Activated gamma-delta T cell treated with Interleukin-2 at 50 U/mL for 16 hours (primary cell): ENCODE measurements at places on chromosomes 6 and 20.

DNA sequence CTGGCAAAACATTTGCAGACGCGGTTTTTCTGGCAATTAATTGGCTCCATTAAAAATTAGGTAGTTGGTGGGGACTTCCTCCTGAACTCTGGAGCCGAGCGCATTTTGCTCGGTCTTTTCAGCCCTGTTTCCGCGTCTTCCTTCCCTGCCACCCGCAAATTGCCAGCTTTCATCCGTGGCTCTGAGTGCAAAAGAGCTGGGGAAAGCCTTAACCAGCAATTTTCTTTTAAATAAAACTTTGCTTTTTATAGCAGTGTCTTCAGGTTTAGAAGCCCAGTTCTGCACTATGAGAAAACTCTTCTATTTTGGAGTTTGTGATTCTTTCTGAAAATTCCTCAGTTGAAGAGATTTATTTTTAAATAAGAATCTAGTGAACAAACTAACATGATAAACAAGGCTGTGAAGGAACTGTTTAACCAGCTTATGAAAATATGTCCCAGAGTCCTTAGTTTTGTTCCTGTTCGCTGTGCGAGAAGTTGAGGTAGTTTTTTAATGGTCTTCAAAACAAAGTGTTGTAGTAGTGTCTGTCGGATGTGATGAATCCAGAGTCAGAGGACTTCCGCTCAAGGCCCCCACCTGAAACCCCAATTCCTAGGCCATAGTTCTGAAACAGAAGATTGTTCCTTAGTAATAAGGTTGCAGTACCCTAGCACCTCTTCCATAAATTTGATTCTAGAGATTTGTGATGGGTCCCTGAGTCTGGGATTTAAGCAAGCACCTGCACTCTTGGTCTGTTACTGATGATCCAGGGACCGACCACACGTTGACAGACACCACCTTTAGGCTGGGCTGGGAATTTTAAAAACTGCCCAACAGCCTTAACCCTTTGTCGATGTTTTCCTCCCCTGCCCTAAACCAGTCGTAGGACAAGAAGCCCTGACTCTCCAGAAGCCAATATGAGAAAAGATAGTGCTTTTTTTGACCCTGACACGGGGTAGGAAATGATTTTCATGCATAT, 950 bp downstream of the KCTD20 start:
- DNase-seq, result no peak

GRCh38 chr6:106823732-106824351, 150.7 kb downstream of the CD24 start:
- no peak for DNase-seq

DNA sequence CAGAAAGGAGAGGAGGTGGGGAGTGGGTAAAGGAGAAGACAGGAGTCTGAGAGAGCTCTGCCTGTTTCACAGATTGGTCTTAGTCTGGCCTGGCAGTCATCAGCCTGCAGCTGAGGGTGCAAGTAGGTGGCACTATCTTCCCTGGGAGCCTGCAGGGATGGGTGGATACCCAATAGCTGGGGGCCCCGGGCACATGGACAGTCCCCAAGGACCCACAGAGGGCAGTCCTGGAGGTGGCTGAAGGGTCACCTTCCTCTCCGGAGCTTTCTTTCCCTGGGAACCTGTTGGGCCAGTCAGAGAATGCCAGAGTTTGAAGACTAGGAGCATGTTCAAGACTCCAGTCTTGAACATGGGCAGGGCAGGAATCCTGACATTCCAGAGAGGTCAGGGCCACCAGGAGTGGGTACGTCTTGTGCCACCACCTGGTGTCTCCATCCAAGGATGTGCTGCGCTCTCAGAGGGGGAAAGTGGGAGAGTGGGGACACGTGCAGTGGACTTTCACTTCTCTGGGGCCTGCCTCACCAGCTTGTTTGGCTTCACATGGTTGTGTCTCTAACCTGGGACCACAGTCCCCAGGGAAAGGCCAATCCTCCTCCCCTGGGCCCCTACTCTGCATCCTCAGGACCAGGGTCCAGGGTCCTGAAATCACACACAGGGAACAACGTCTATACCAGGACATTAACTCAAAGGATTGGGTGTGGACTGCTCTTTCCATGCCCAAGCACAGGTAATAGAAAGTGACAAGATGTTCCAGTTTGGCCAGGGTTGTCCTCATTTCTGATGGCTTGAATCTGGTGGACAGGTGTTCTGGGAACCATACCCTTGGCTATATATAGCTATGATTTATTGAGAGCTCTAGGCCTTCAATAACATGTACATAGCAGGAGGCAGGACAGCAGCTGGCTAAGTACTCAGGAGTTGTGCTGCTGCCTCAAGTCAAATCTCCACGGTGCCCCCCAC, 18.0 kb downstream of the AARS2 start:
- DNase-seq, result no peak

GRCh38 chr20:49935746-49936152, 448 bp upstream of the RNF114 start:
- no peak for DNase-seq

- no peak for DNase-seq
Measured at GRCh38 chr20:25606094-25606695, 17.6 kb downstream of the NANP start.

DNA sequence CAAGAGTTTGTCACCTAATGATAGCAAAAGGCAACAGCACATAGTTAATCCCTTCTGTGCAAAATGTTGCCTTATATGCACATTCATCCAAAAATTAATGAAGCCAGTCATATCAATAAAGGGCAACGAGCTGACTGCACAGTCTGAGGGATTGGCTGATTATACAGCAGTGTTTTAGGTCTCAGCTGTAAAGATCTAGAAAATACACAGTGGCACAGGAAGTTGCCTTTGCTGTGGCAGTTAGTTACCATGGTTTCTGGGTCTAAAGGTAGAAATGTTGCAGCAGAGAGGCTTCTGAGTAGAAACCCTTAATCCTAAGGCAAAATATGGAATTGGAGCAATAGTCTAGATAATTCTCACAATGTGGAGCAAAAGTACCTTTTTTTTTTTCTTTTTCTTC, 89.7 kb downstream of the SMPDL3A start:
- DNase-seq, result no peak

DNA sequence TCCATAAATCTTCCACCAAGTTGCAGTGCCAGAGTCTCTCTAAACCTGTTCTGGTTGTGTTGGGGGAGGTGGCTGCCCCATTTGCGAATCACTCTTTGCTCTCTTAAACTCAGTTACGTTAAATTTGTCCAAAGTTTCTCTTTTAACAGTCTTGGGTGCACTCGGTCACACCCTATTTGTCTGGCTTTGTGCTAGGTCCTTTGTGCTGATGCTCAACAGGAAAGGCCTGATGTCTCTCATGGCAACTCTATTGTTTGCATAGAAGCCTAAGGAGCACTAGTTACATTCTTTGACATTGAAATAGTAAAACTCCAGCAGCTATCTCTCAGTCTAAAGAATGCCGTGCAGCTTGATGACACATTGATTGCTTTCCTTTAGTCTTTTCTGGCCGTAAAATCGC, 105.1 kb downstream of the TRMT11 start:
- DNase-seq, result no peak

DNA sequence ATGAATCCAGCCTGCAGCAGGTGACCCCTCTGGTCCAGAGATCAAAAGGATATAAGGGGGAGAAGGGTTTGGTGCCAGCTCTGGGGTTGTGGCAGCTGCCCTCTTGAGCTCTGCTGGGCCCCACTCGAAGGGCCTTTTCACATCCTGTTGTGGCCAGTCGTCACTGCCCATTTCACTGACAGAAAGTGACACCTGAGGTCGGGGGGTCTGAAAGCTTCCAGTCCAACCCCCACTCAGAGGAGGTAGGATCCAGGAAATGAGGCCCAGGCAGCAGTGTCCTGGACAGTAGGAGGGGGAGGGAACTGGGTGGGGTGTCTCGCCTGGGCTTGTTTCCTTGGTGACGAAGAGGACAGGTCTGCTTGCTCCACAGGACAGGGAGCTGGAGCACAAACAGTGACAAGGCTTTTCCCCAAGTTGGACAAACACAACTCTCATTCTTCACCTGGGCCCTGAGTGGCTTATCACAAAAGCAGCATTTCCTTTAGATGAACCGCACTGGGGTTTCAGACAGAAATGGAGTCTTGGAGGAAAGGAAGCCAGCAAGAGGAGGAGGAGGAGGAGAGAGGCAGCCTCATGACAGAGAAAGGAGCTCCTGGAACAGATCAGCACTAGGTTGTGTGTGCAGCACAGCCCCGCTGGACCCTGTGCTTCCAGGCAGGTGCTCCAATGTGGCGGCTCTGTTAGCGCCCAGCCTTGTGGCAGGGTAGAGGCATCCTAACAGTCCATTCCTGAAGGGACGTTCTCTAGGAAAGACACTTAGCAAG, 11.0 kb downstream of the FRS3 start:
- no peak for DNase-seq

DNA sequence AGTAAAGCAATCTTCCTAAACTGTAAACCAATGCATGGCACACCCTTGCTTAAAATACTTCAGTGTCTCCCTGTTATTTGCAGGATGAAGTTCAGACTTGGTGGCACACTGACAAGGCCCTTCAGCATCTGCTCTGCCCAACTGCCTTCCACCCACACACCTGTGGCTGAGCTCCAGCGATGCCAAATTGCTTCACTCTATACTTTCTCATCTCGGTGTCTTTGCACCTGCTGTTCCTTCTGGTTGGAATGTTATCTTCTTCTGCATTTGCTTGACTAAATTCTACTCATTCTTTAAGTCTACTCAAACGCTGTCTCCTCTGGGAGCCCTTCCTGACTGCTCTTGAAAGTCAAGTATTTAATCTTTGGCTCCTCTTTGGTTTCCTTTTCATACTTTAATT, 100.1 kb upstream of the SUPT3H start:
- DNase-seq, result no peak

GRCh38 chr6:33072508-33073100, 845 bp downstream of the HLA-DPA1 start:
- no peak for DNase-seq

GRCh38 chr6:101445527-101445926, 52.0 kb downstream of the GRIK2 start:
- DNase-seq, result no peak

GRCh38 chr20:58619077-58619863, 31.8 kb upstream of the STX16 start:
- no peak for DNase-seq

DNA sequence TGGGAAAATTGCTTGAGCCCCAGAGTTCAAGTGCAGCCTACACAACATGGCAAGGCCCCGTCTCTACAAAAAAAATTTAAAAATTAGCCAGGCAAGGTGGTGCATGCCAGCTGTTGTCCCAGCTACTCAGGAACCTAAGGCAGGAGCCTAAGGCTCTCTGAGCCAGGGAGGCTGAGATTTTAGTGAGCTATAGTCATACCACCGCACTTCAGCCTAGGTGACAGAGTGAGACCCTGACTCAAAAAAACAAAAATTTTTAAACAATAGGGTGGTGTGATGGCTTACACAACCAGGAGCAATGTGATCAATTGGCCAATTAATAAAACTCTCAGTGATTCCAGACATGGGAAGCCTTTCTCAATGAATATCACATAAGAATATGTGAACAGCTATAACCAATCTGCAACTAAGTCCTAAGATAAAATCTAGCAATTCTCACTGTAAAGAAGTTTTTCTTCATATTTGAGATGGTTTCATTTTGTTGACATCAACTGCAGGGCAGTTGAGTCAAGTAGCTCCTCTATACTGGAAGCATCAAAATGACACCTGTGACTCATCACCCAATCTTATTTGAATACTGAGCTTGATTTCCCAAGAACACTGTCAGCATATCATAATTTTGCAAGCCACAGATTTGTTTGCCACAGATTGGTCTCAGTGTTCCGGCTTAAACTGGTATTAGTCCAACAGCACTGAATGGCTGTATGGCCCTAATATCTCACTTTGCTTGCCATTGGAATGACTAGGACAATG, 169.0 kb upstream of the GJE1 start:
- no peak for DNase-seq

DNA sequence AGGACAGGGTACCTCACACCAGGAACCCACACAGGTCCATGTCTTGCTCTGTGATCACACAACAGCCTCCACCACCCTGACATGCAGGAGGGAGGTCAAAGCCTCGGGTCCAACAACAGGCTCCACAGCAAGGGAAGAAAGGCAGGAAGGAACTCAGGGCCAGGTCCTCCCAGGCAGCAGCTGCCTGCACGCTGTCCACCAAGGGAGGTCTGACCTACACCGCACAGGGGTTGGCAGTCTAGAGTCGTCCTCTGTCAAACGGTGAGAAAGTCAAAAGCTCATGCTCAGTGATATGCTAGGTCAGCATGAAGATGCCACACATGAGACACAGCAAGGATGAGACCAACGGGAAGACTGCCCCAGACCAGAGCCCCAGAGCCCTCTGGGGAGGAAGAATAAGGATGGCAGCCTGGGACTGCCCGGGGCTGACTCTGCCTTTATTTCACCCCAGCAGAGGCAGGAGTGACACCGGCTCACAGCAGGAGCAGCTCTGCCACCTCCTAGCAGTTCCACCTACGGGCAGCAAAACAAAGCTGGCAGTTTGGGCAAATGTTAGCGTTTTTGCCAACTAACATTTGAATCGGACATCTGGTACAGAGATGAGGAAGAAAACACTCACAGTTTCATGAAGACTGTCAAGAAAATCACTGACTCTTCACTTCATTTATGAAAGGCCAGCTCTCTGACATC, 8.5 kb downstream of the GMEB2 start:
- no peak for DNase-seq

GRCh38 chr20:24643731-24644626, 174.6 kb downstream of the SYNDIG1 start:
- no peak for DNase-seq

- no peak for DNase-seq
Measured at GRCh38 chr20:19785173-19785982, 27.3 kb downstream of the RIN2 start.

GRCh38 chr20:10478930-10479329, 43.8 kb downstream of the SLX4IP start:
- DNase-seq, result no peak

- DNase-seq, result no peak
Measured at GRCh38 chr6:128345278-128345677, 175.1 kb downstream of the PTPRK start.

DNA sequence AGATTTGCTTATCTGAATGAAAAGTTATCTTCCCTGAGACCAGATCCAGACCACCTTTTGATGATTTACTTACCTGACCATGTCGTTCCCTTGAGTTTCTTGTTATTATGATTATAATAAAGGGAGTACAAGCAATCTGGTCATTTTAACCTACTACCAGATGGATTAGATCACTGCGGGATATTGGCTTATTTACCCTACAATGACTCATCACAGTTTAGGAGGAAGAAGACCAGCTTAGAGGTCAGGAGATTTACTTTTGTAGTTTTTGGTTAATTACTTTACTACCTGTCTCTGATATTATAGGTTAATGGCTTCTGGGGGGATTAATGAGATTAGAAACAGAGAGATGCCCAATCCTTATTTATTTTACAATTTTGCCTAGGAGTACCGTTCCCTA, 10.7 kb downstream of the PKIB start:
- DNase-seq, result no peak

GRCh38 chr6:144265390-144265789, 19.7 kb upstream of the UTRN start:
- DNase-seq, result no peak

GRCh38 chr6:27352850-27353249, 35.7 kb upstream of the ZNF391 start:
- no peak for DNase-seq

- no peak for DNase-seq
Measured at GRCh38 chr6:73579389-73579788, 58.6 kb upstream of the EEF1A1 start.

- DNase-seq, result no peak
Measured at GRCh38 chr20:4161401-4162251, 146.3 kb upstream of the RNF24 start.
